ENCODE measurements at places on chromosomes 7 and 10. TPM values are rescaled to one million over a fixed set of nuclear protein-coding genes. Genes with fewer than 3 reads are reported as not detected.
A peak's percentile ranks its signal among the peaks of the same experiment; 100 is the strongest.

DNA sequence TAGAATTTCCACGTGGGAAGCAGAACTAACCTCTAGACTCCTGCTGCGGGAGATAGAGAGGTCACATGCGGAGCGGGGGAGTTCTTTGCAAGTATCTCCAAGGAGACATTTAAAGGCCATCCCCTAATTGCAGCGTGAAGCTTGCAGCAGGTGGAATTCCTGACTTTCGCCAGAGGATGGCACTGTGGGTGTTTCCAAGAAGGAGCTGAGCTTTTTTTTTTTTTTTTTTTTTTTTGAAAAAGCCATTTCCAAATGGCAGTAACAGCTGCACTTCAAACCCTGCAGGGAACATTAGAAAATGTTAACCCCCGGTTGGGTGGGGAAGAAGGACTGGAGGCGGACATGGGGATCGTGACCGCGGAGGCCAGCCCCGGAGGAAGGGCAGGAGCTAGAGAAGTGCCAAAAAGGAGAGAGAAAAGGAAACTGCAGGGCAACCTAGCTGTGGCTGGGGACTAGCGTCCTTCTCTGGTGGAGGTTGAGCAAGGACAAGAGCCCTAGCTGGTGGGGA is 487.7 kb downstream of the TYW1 start:
- peak; percentile 80 for DNase-seq

DNA sequence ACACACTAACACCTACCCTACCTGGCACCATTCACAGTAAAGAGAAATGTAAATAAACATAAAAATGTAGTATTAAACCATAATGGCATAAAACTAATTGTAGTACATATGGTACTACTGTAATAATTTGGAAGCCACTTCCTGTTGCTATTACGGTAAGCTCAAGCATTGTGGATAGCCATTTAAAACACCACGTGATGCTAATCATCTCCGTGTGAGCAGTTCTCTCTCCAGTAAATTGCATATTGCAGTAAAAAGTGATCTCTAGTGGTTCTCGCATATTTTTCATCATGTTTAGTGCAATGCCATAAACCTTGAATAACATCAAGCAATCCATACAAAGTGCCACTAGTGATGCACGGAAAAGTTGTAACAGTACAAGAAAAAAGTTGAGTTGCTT is 75.4 kb downstream of the CFTR start:
- DNase-seq = no peak

GRCh38 chr7:28328146-28328545 is 84.2 kb upstream of the CREB5 start:
- DNase-seq = no peak

DNAH11 gene
- total RNA-seq = 0.02 TPM

DNA sequence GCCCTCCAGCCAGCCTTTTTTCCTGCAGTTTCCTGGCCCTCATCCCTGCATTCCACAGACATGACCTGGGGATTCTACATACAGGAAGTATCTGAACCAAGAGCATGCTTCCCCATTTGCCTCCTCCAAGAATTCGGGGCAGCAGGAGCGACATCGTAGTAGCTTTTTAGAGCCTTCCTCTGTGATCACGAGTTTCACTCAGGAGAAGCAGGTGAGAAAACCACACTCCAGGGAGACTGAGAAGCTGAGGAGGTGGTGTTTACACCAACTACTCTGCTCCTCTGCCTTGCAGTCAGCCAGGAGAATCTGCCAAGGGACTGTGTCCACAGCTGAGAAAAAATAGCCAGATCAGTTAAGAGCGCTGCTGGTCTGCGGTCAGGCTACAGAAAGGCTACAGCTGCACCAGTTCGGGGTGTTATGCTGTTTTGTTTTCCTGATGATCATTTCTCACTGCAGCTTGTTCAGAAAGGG is 54.1 kb downstream of the HSPA12A start:
- DNase-seq = no peak
